ENCODE measurements at places on chromosomes 11 and 22.

- no peak for DNase-seq
These were observed 65.2 kb upstream of the MTMR2 start for GRCh38 chr11:95989076-95989605.

DNA sequence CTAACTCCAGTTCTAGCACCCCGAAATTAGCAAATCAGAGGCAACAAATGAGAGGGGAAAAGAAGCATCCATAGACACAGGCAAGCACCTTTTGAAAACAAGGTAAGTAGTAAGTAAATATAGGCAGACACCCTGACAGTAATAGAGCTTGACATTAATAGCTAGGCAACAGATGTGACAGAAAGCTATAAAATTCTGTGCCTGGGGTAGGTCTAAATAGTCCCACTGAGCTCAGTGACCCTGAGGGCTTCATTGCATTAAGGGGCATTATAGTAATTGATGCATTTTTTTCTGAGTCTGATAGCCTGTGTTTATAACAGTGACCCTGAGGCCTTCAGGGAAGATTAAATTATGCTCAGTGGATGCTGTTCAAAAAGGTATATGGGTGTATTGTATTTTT lies 197.1 kb downstream of the HIPK3 start:
- no peak for DNase-seq

GRCh38 chr11:59501931-59502330 lies 1.4 kb upstream of the OR4D11 start:
- no peak for DNase-seq

GRCh38 chr22:20091690-20092476 lies 11.8 kb downstream of the DGCR8 start:
- no peak for DNase-seq

GRCh38 chr22:49954991-49955580 lies 5.5 kb upstream of the PIM3 start:
- DNase-seq: no peak

- DNase-seq: no peak
These were observed 215.0 kb upstream of the CTSC start for GRCh38 chr11:88552379-88553062.

GRCh38 chr22:22702237-22703202 lies 58.1 kb downstream of the GGTLC2 start:
- no peak for DNase-seq

DNA sequence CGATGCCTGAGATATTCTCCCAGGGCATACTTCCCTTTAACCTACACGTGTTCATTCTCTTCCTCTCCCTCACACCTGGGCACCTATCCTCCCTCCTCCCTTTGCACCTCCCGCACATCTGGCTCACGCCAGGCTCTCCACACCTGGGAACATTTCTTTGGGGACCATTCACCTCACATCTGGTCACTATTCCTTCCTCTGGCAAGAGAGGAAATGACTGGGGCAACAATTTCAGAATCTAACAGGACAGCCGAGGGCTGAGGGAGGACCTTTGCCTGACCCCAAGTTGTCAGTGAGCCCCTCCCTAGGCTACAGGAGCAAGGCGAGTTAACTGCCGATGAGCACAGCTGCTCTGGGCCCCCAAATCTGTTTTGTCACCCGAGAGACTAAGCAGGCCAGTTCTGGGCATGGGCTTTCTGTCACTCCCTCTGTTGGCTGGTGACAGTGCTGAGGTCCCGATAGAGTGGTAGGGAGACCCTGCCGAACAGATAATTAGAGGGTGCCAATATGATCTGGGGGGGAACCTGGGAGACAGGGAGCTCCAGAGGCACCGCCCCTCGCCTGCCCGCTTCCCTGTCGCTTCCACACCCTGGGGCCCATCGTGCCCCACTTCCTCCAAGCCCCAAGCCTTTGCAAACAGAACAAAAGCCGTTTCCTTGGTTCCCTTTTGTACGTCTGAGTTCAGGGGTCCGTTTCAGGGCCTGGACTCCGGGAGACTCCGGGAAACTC lies 45.6 kb downstream of the EIF3F start:
- no peak for DNase-seq

- no peak for DNase-seq
These were observed 325.7 kb upstream of the C11orf87 start for GRCh38 chr11:109096266-109096665.

DNA sequence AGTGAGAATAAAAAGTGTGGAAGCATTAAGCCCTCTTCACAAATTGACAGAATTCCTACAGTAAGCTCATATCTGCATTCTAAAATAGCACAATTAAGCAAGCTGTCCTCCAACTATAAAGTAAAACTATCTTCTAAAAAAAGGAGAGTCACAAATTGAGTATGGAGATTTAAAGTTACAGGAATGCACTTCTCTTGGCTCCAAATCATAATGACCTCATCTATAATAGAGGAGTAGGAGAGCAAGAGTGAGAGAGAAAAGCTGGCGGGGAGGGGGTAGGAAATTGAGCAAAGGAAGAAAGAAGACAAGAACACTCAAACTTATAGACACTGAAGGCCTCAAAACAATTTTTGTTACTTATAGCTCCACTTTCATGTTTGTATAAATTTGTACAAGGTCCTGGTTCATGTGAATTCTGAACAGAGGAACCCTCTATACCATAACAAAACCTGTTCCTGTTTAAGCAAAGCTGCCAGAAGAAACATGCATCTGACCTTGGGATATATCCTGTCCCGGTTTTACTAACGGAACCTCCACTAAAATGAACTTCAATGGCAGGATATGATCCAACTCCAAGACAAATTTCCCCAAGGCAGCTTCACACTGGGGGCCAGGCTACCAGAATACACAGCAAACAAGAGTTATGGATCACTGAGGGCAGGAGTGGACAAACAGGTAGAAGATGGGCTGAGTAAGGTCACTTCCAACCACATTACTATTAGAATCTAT lies 37.2 kb downstream of the SLC35F2 start:
- DNase-seq: peak; percentile 14

GRCh38 chr11:94060401-94060800 lies 39.2 kb downstream of the HEPHL1 start:
- DNase-seq: no peak

DNA sequence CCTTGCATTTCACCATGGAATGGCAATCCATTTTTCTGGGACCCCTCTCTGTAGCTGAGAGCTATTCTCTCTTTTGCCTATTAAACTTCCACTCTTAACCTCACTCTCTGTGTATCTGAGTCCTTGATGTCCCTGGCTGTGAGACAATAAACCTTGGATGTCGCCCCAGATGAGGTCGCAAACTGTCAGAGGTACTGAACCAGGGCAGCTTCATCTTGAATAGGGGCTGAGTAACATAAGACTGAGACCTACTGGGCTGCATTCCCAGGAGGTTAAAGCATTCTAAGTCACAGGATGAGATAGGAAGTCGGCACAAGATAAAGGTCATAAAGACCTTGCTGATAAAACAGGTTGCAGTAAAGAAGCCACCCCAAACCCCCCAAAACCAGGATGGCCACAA lies 68.0 kb downstream of the RSF1 start:
- no peak for DNase-seq

- DNase-seq: no peak
These were observed 8.1 kb downstream of the ARHGAP8 start for GRCh38 chr22:44760476-44760875.

DNA sequence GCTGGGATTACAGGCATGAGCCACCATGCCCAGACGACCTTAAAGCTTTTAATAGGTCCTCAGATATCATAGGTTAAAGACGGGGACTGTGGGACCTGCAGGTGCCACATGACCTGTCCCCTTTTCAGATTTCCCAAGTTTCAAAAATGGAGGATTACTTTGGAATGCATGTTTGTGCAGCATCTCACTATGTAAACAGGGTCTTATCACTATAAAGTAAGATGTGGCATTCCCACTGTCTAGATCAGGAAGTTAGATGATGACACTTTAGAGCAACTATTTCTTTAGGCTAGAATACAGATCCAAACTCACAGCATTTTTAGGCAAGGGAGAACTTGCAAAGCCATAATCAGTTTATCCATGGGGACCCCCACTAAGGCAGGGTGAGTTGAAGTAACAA lies 92.8 kb downstream of the USP35 start:
- no peak for DNase-seq

- no peak for DNase-seq
These were observed 11.4 kb downstream of the PAX6 start for GRCh38 chr11:31799435-31800397.

GRCh38 chr11:43987384-43988039 lies 45.1 kb downstream of the C11orf96 start:
- peak; percentile 87 for DNase-seq

DNA sequence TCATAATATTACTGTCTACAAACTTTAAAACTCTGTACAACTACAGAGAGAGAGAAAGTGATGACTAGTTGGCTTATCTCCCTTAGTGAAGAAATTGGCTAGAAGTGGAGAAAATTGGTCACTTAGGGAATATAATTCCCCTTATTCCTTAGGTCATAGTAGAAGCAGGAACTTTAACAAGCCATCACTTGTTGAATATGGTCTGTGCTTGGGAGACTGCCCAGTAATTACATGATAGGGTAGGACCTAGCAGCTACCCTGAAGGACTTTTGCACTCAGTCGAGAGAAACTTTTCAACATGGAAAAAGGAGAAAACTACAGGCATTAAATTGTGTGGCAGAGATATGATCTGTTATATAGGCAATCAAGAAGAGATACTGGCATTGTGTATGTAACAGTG lies 576.5 kb upstream of the CCDC90B start:
- no peak for DNase-seq

- no peak for DNase-seq
These were observed 45.7 kb downstream of the FBLN1 start for GRCh38 chr22:45548247-45548840.

GRCh38 chr11:117134431-117134830 lies 9.7 kb upstream of the PAFAH1B2 start:
- no peak for DNase-seq

DNA sequence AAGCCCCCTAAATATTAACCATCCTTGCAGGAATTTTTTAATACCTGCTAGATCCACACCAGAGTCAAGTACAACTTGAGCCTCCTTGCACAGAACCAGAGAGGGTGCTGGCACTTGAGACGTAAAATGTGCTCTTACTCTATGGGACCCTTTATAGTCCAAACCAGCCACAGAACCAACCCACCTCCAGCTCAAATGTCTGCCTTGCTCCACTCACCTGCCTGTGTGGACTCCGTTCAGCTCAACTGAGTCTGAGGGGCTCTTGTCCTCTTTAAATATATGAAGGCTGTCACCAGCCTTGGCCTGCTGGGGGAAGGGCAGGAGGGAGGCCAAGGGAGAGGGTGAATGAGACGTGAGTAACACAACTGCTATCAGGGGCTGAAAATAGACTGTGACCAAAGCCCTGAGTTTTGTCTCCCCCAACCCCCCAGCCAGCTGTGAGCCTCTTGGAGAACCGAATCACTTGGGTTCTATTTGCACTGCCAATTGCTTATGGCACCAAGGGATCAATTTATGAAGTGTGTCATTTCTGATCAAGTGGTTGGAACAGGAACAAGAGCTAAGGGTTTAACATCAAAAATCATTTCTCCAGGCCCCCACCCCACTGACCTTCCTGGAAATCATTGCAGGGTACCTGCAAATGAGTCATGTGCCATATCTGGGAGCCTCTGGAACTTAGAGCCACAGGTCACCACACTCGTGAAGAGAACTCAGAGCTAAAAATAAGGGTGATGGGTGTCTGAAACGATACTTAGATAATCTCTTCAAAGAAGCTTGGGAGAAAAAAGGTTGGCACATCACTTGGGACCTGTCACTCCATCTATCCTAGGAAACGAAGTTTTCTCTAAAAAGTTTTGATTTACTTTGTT lies at the start of gene CSRP3:
TSS of gene CSRP3 (minus strand) at position 247 of the 869 bp plus-strand sequence. CDS start 9,535 bp downstream, outside the sequence.
- DNase-seq: no peak

Data from hepatic stellate cell (primary cell).